ENCODE measurements at places on chromosomes 5 and 9. TPM values are rescaled to one million over a fixed set of nuclear protein-coding genes. Genes with fewer than 3 reads are reported as not detected.

DNA sequence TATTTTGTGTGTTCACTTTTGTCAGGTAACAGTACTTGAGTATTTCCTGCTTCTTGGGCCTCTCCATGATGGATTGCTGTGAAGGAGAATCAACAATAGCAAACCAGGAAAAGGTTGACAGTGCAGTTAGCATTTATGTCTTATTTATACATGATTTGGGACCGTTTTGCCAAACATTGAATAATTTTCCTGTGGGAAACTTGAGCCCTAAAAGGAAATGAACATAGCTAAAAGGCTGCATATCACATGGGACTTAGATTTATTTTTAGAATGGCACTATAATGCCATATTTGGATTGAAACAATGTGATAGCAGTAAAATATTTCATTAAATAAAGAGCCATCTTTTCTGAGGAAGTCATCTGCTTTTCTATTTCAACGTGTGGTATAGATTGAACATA, 15.3 kb downstream of the GPR21 start:
- DNase-seq: peak; percentile 90

Gene IFNA2
- not detected for total RNA-seq

DNA sequence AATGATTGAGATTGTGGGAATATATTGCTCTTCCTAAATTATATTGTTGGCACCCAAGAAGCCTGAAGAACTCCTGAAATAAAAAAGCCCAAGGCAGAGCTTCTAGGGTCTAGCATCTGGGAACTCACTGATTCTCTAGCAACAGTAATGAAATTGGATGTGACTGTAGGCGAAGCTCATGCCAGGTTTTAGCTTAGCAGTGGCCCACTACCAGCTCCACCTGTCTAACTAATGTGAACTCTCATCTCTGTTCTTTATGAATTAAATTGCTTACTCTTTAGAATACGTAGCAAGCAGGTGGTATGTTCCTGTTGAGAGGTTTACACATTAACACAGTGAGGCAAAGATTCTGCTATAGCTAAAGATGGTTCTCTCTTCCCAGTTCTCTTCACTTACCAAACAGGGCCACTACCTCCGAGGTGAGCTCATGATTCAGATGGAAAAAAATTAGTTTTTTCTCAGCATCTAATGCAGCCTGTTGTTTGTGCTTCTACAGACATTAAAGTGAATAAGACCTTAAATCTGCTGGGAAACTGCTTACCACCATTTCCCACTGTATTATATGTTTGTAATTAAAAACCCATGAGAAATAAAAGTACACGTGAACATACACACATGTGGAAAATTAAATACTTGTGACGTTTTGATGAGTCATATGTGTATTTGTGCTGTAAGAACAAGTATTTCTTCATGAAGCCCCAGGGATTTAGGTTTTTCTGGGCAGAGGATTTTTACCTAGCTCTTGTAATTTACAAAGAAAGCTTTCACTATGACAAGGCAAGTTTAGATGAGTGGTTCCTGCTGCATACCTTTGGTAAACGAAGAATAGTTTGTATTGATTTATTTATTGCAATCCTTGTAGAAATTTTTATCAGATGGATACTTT, 360.1 kb downstream of the KDM4C start:
- no peak for DNase-seq

GRCh38 chr5:219460-219863, 1.3 kb downstream of the SDHA start:
- no peak for DNase-seq

DNA sequence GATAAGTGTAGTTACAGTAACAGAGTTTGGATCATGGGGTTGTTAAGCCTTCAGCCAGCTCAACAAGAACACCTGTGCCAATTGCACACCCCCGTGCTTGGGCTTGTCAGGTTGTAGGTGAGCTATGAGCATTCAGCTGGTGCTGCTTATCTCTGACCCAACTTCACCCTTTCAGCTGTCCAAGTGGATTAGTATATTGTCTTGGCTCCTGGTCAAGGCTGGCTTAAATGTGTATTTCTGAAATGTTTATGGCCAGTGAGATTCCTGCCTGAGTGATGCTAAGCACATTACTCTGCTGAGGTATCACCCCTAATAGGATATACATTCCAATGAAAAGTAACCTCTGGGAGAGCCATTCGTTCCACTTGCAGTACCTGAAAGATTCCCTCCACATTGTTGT, 44.2 kb upstream of the LMNB1 start:
- no peak for DNase-seq

DNA sequence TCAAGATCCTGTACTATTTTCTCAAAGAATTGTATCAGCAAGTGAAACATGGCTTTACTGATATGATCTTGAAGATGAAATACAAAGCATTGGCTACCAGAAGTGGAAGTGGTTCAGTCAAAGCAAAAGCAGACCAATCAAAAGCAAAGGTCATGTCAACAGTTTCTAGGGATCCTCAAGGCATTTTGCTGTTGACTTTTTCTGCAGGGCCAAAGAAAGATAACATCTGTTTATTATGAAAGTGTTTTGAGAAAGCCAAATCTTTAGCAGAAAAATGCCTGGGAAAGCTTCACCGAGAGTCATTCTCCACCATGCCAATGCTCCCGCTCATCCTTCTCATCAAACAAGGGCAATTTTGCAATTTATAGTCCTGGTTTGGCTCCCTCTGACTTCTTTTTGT, 90.3 kb upstream of the ACO1 start:
- DNase-seq: no peak

GRCh38 chr5:61744690-61745619, 412.9 kb downstream of the ZSWIM6 start:
- DNase-seq: no peak

Gene NTRK2
- total RNA-seq: 0.35 TPM

Gene GABRA1
- not detected for total RNA-seq

GRCh38 chr5:181105391-181106025, 25.5 kb downstream of the OR2V1 start:
- DNase-seq: no peak
